ENCODE measurements at places on chromosomes 3 and 15.

GRCh38 chr3:2968475-2968874 lies 141.7 kb downstream of the IL5RA start:
- no peak for DNase-seq

DNA sequence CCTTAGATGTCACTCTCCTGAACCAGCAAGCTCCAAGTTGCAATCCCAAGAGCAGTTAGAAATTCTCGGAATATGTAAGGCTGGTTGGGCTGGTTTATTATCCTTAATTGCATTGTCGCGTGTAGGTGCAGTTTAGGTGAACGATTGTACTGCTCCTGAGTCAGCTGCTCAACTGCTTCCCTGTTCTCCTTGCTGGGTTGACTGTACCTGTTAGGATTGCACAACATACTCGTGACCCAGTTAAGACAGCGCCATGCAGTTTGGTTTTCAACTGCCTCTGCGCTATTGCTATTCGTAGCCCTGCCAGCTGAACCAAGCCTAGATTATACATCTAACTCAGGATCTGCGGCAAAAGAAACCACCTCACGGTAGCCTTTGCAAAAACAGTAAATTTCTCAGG lies 41.0 kb downstream of the BCL2L10 start:
- DNase-seq: no peak

GRCh38 chr3:50254577-50255250 lies 14.2 kb upstream of the SEMA3B start:
- peak; percentile 83 for DNase-seq

- DNase-seq: no peak
These were observed 18.5 kb upstream of the PTX3 start for GRCh38 chr3:157418104-157418503.

- no peak for DNase-seq
These were observed 65.8 kb downstream of the CTNNB1 start for GRCh38 chr3:41265011-41265545.

- no peak for DNase-seq
These were observed 510 bp downstream of the ARL14 start for GRCh38 chr3:160677459-160677881.

DNA sequence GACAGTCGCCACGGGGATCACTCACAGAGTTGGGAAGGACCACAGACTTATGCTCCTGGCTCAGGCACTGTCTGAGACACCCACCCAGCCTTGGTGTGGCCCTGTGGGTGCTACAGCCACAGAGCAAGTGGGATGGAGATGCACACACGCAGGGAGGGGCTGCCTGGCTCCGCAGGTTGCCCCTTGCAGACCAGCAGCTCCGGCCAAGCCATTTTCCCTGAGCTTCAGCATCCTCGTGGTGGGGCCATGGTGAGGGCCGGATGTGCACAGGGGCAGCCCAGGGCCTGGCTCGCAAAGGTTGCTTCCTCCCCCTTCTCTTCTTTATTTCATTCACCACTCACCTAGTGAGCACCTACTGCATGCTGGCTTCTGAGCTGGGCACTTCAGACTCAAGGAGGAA lies 55.4 kb upstream of the GRIP2 start:
- peak; percentile 48 for DNase-seq

GRCh38 chr3:144586382-144586781 lies 614.8 kb downstream of the DIPK2A start:
- no peak for DNase-seq

- no peak for DNase-seq
These were observed 84.8 kb upstream of the ICE2 start for GRCh38 chr15:60563539-60564404.

GRCh38 chr3:150236316-150237082 lies 171.6 kb upstream of the TSC22D2 start:
- no peak for DNase-seq

GRCh38 chr15:78139578-78139977 lies 8.3 kb upstream of the CIB2 start:
- no peak for DNase-seq

- no peak for DNase-seq
These were observed 7.6 kb downstream of the CTSH start for GRCh38 chr15:78937132-78937739.

- no peak for DNase-seq
These were observed 13.3 kb upstream of the STARD5 start for GRCh38 chr15:81337241-81337640.

GRCh38 chr3:90007778-90008499 lies 900.5 kb downstream of the EPHA3 start:
- DNase-seq: peak; percentile 26

DNA sequence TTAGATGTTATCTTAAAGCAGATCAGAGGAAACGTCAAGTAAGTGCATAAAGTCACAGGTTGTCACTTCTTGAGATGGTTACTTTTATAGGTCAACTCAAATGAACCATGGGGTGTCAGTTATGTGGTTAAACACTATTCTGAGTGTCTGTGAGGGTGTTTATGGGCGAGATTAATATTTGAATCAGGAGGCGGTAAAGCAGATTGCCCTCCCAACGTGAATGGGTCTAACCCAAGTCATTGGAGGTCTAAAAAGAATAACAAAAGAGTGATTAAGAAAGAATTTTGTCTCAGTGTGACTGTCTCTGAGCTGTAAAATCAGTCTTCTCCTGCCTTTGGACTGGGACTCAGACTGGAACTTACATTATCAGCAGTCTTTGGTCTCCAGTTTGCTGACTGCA lies 977.5 kb downstream of the NAALADL2 start:
- no peak for DNase-seq

DNA sequence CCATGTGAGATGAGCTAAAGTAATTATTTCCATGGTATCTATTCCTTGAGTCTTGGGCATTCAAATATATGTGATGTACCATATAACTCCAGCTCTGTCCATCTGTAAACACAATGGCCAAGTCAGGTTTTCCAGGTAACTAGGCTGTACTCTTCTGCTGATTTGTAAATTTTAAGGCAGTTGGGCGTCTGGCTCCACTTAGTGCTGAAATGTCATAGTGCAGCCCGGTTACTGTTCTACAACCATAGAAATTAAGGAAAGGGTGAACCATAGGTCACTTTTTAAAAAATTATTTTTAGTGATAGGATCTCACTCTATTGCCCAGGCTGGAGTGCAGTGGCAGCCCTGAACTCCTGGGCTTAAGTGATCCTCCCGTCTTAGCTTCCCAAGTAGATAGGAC lies 44.7 kb upstream of the GOLM2 start:
- no peak for DNase-seq

- DNase-seq: peak; percentile 81
These were observed 18.8 kb downstream of the NBEAL2 start for GRCh38 chr3:46998121-46998851.

- DNase-seq: no peak
These were observed 137.6 kb downstream of the ADAMTS17 start for GRCh38 chr15:100204211-100204610.

- DNase-seq: no peak
These were observed 147.7 kb downstream of the SMAD6 start for GRCh38 chr15:66849746-66850077.

DNA sequence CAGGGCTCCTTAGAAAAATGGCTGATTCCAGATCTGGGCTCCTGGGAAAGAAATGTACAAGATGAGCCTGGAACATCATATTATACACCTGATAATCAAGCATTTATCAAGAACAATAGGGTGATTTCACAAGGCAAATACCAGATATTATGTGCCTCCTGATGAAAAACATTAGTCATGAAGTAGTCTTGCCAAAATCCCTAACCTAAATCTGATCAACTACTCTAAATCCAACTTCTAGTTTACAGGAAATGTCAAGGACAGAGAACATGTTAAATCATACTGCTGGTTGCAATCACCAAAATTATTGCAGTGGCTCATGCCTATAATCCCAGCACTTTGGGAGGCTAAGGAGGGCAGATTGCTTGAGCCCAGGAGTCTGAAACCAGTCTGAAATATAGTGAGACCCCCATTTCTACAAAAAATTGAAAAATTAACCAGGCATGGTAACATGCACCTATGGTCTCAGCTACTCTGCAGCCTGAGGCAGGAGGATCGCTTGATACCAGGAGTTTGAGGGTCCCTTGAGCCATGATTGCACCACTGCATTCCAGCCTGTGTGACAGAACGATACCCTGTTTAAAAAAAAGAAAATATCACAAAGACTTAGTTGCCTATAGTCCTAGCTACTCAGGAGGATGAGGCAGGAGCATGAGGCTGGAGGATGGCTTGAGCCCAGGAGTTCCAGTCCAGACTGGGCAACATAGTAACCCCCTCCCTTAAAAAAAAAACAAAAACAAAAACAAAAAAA lies 34.9 kb upstream of the ATP13A3 start:
- DNase-seq: no peak

- no peak for DNase-seq
These were observed 306.4 kb downstream of the MAGI1 start for GRCh38 chr3:65732051-65732935.

GRCh38 chr15:92915766-92916435 lies 15.8 kb downstream of the CHD2 start:
- DNase-seq: no peak

DNA sequence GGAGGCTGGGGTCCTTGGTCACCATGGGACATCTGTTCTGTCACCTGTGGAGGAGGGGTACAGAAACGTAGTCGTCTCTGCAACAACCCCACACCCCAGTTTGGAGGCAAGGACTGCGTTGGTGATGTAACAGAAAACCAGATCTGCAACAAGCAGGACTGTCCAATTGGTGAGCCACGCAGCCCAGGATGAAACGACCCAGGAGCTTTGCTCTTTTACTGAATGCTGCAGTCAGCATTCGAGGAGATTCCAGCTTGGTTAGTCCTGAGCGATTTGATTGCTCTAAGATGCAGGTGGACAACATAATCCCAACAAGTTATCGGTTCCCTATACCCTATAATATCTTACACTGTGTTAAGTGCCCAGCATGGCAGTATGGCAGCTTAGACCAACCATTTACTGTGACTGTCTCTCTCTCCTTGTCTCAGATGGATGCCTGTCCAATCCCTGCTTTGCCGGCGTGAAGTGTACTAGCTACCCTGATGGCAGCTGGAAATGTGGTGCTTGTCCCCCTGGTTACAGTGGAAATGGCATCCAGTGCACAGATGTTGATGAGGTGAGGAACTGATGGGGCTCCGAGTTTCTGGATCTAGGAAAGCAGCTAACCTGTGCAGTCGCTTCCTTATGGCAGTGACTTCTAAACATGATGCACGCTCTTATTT lies 7.8 kb downstream of the THBS1 start:
- DNase-seq: no peak

DNA sequence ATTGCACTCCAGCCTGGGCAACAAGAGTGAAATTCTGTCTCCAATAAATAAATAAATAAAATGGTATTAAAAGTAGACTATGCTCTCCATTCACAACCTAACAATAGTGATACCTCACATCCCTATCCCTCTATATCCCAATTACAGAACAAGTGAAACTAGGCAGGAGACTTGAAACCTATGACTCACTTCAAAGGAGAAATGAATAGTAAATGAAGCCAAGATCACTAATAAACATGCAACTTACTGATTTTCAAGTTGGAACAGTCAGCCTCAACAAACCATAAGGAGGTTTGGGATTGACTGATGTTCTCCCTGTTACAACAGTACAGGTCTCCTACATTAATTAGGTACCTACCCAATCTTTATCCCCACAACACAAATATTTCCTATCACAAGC lies 103.4 kb downstream of the GSK3B start:
- no peak for DNase-seq

GRCh38 chr15:101083336-101084045 lies 164.3 kb downstream of the LRRK1 start:
- no peak for DNase-seq

DNA sequence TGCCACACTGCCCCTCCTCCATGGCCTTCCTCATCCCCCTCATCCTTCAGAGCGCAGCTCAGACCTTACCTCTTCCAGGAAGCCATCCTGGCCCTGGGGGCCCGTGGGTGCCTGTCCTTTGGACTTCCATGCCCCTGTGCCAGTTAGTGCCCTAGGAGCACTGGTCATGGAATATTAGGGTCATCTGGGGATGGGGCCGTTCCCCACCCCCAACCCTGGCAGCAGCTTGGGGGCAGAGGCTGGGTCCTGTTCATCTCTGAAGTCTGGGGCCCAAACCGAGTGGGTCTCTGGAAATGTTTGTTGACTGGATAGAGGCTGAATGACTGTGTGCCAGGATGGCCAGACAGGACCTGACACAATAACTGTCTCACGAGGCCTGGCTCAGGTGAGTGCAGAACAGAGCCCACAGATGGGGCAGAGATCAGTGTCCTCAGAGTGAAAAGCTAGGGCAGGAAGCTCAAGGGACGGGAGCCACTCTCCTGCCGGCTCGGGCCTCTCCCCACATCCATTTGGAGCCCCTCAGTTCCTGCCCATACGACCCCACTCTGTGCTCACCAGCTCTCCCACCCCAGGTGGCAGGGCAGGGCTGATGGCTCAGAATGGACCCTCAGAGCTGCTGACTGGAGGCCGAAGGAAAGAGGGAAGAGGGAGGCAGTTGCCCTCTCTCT lies 62.5 kb downstream of the TLE3 start:
- DNase-seq: peak; percentile 56

GRCh38 chr15:49415638-49416037 lies 7.4 kb upstream of the FGF7 start:
- DNase-seq: no peak

DNA sequence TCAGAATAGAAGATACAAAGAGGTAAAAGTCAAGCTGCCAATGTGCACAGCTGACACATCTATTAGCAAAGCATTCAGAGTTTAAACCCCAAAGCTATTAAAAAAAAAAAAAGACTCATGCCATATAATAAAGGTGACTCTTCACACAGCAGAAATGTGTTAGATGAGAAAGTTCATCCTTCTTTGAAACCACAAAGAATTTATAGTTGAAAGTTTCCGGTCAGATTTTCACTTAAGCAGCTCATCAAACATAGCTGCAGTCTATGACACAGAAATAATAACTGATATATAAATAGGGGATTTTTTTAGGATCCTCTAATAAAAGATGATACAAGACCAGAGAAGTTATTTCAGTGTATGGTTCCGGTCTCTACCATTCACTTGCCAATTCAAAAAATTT lies 76.6 kb downstream of the WWTR1 start:
- DNase-seq: no peak

DNA sequence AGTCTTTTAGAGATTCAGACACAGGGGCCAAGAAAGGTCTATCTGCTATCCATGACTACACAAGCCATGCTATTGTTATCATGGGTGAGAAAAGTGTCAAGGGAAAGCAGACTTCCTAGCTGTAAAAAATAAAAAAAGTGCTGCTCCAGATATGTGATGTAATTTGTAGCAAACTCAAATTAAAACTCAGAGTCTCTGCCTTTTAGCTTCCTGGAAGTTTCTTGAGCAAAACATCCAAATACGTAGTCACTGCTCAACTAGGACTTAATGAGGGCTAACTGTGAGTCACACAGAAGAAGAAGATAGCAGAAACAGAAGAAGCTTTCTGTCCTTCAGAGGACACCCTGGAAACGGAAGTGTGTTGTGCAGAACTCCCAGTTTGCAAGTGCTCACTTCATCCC lies 393.4 kb upstream of the NR2F2 start:
- DNase-seq: no peak

DNA sequence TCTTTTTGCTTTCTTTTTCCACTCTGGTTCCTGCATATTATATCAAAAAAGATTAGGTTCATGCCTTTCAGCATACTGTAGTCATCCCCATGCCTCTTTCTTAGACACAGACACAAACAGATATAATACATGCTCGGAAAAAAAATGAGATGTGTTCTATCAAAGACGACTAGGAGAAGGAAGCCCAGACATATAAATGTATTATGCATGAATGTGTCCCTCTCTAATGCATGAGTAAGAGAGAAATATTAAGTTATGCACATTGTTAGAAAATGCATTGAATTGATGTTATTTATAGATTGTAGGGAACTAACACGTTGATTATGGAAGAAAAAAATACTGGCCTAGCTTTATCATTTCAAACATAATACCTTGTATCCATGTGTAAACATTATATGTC lies 252.4 kb upstream of the BCHE start:
- DNase-seq: no peak

All from tibial artery (tissue), 4 donors.